ENCODE measurements at places on chromosomes 1 and 21. TPM values are rescaled to one million over a fixed set of nuclear protein-coding genes. Genes with fewer than 3 reads are reported as not detected.

Gene UTP11
- 86.4 TPM for polyA plus RNA-seq

Gene FAM131C
- polyA plus RNA-seq: 0.97 TPM

Gene VASH2
- polyA plus RNA-seq: 69.5 TPM

Gene KIAA1614
- 1.4 TPM for polyA plus RNA-seq

Gene RAVER2
- polyA plus RNA-seq: 8.1 TPM

Gene NBPF6
- not detected for polyA plus RNA-seq

Gene HMCN1
- polyA plus RNA-seq: 0.02 TPM

Gene ALX3
- polyA plus RNA-seq: not detected

Gene DHCR24
- 91.3 TPM for polyA plus RNA-seq

Gene MAP3K6
- polyA plus RNA-seq: 1.6 TPM

Gene ADORA1
- 7.2 TPM for polyA plus RNA-seq

Gene TMEM269
- 1.1 TPM for polyA plus RNA-seq

Gene RGS1
- not detected for polyA plus RNA-seq

Gene CCDC27
- not detected for polyA plus RNA-seq

Gene PTPN14
- polyA plus RNA-seq: 0.07 TPM

Gene NPR1
- 0.18 TPM for polyA plus RNA-seq

Gene OLFML3
- polyA plus RNA-seq: not detected

Gene LIN28A
- 1.0 TPM for polyA plus RNA-seq

Gene DYNLT5
- polyA plus RNA-seq: not detected

Gene LMOD1
- not detected for polyA plus RNA-seq

Gene KLF17
- not detected for polyA plus RNA-seq

Gene RNU1-2
- polyA plus RNA-seq: not detected

Gene NTRK1
- polyA plus RNA-seq: 4.9 TPM

Gene KCNE1
- not detected for polyA plus RNA-seq

Gene SLAMF9
- not detected for polyA plus RNA-seq

Gene LCE1E
- polyA plus RNA-seq: not detected

Gene RAB42
- not detected for polyA plus RNA-seq

Gene PDC
- not detected for polyA plus RNA-seq

Gene ATP1A2
- polyA plus RNA-seq: 0.12 TPM
